ENCODE measurements at places on chromosomes 11 and 22. TPM values are rescaled to one million over a fixed set of nuclear protein-coding genes. Genes with fewer than 3 reads are reported as not detected.

MS4A2 gene
- total RNA-seq = 1.1 TPM

CCDC157 gene
- total RNA-seq = 4.6 TPM

KRTAP5-10 gene
- not detected for total RNA-seq

PVALB gene
- total RNA-seq = not detected

POU2AF3 gene
- total RNA-seq = not detected

OR52I2 gene
- total RNA-seq = not detected

DEPDC7 gene
- 2.1 TPM for total RNA-seq

CD6 gene
- total RNA-seq = 495 TPM

IGLL1 gene
- not detected for total RNA-seq

RAB36 gene
- 0.46 TPM for total RNA-seq

MICAL2 gene
- total RNA-seq = 38.7 TPM

OR5A1 gene
- not detected for total RNA-seq

SPON1 gene
- 2.6 TPM for total RNA-seq

MS4A14 gene
- total RNA-seq = not detected

CHRM1 gene
- total RNA-seq = not detected

ARSA gene
- 71.7 TPM for total RNA-seq

SCGB1A1 gene
- not detected for total RNA-seq

GAL gene
- 0.35 TPM for total RNA-seq

AQP11 gene
- 0.28 TPM for total RNA-seq

CCDC81 gene
- 0.85 TPM for total RNA-seq

DLG2 gene
- total RNA-seq = 2.9 TPM

KCNA4 gene
- total RNA-seq = not detected

DNAL4 gene
- total RNA-seq = 13.0 TPM

DNHD1 gene
- 46.2 TPM for total RNA-seq

APLNR gene
- not detected for total RNA-seq

RTN4R gene
- total RNA-seq = 3.0 TPM

KCNQ1OT1 gene
- 0.41 TPM for total RNA-seq

TREH gene
- not detected for total RNA-seq

DDIAS gene
- 0.56 TPM for total RNA-seq

APOL6 gene
- 52.5 TPM for total RNA-seq

PHOX2A gene
- not detected for total RNA-seq

ARFIP2 gene
- 60.3 TPM for total RNA-seq
